ENCODE measurements at places on chromosomes 6 and 20.

- no peak for DNase-seq
These were observed 35.0 kb upstream of the ADTRP start for GRCh38 chr6:11813606-11814005.

DNA sequence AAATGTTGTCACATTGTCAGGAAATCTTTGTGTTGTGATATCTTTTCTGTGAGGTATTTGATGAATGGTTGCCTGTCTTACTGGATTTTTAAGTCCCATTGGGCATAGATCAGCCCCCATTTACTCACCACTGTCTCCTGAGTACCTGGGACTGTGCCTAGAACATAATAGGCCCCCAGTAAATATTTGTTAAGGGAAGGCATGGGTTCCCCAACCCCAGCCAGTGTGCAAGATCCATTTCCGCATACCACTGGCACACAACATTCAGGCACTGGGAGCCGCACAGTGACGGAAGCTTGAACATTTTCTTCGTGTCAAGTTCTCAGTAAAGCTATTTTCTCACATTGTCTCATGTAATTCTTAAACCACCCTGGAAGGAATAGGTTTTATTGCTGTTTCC, 72.2 kb downstream of the UNC5CL start:
- DNase-seq, result no peak

DNA sequence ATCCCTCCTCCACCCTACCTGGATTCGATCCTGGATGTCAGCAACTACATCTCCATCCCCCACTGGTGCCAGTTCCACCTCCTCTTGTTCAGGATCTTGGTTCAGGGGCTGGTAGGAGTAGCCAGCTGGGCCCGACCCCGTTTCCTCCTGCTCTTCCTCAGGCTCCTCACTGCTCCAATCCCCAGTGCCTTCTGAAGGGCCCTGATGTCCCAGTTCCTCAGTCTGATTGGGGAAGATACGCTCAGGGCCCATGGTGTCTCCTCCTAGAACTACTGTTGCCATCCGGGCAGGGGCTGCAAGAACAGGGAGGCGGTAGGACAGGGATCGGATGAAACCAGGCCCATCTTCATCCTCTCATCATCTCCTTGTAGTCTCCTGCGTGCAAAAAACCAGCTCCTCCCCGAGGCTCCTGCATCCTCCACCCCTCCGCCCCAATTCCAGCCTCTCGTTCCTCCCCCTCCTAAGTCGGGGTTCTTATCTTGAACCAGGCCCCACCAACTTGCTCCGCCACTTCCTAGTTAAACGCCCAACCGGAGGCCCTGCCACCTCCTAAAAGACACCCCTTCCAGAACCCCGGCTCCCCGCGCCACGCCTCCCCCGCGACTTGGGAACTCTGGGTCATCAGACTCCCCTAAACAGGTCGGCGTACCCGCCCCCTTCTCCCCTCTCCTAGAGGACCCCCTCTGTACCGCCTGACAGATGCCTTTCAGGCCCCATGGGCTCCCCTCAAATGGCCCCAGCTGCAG, 476 bp downstream of the MEA1 start:
- no peak for DNase-seq

- DNase-seq, result no peak
These were observed 14.5 kb downstream of the FOXC1 start for GRCh38 chr6:1624058-1624850.

- DNase-seq, result no peak
These were observed 616.4 kb upstream of the AGPAT4 start for GRCh38 chr6:161890133-161890831.

DNA sequence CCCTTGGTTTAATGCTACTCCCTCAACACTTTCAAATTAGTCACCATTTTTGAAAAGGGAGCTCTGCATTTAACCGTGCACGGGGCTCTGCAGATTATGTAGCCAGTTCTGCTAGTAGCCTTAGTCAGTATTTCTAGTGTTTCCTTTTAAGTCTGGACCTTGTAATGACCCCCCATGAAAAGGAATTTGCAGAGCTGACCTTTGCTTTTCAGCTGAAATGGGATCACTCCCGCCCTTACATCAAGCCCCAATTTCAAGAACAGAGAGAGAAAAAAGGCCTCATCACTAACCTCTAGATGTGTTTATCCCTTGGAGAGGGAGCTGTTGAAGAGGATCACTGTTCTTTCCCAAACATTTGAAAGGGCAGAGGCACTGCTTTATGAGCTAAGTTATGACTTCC, 490.7 kb upstream of the BTBD3 start:
- DNase-seq, result no peak

DNA sequence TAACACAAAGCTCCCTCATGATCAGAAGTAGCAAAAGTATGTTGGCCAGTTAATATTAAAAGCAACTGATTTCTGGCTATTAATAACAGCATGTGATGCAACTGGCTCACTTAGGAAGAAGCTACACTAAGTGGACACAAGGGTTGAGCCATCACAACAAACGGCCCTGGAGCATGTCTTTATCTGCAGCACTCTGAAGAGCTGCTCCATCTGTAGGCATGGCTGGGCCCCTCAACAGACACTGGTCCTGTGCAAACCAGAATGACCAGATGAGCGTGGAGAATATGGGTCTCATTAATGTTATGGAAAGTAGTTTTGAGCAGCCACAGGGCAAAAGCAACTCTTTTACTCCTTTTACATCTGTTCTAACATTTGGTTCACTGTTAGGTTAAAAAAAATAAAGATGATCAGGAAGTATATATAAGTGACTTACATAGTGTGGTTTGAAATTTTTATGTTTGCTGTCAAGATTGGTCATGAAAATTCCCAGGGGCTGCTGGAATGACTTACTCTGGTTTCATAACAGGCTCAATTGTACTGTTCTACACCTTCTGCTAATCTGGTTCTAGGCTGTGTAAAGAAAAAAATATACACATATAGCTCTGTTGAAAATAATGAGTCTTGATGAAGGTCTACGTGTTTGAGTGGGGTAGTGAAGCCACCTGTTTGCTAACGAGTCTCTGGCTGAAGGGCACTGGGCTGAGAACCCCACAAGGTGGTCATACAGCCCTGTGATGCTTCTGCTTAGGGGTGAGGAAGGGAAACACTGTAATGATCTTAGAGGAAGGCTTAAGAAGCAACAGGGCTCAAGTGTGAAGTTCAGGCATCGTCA, 58.1 kb downstream of the INSM1 start:
- no peak for DNase-seq

DNA sequence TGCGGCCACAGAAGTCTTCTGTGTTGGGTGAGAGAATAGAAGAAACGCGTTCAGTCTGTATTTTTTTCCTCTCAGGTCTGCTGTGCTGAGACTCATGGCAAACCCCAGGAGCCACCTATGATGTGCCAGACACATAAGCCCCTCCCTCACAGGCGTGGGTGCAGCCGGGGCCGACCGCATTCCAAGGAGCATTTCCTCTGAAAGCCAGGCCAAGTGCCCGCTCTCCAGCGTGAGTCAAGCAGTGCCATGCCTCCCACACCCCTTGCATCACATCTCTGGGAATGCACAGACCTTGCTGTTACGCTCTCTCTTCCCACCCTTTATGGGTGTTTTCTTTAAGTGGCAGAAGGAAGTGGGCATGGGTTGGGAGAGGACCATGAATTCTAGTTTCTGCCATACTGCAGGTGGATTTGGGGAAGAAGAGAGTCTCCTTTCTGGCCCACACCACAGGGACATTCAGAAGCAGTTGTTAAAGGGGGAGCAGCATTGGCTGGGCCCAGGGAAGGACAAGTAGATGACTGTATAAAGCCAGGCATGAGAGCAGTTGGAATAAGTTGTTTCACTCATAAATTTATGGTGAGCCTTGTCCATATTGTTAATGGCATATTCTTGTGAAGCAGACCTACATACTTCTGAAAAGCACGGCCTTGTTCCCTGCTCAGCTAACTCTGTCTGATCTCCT, 37.1 kb upstream of the TFAP2A start:
- no peak for DNase-seq

DNA sequence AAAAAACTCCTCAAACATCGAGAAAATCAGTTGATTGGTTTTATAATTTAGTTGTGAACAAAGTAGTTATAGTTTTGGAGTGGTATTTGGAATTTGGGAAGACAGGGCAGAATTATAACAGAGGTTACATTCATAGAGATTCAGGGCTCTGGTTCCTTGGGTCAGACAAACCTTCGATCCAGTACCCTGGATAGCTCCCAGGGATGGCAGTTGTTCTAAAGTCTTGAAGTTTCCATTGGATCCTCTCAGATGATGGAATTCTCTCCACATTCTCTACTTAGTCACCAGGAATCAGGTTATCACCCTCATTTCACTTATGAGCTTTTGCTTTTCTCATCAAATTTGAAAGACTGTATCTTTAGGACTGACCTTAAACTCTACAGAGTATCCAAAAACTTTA, 285.1 kb downstream of the CENPW start:
- no peak for DNase-seq

DNA sequence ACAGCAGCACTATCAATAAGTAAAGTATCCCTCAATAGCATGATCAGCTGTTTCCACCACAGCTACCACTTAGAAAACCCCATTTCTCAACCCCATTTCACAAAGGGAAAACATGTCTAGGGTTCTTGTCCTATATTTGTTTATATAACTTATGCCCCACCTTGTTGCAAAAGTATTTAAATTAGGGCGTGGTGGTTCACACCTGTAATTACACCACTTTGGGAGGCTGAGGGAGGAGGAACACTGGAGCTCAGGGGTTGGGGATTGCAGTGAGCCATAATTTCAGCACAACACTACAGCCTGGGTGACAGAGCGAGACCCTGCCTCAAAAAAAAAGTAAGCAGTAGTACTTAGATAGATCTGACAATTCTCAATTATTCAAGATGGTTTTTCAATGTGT, 3.7 kb downstream of the MRPL14 start:
- DNase-seq, result no peak

Measured in stimulated activated CD4-positive, alpha-beta T cell treated with anti-CD3 and anti-CD28 coated beads, Interleukin-2, amount 100 ng/mL, for 48 hours (primary cell).